Regular cardiac myocyte (primary cell): ENCODE measurements at places on chromosomes 4 and X. TPM values are rescaled to one million over a fixed set of nuclear protein-coding genes. Genes with fewer than 3 reads are reported as not detected.

The MAML3 gene
- 0.58 and 1.7 TPM in 2 replicates for total RNA-seq

The HSPA4L gene
- 15.7 and 21.7 TPM in 2 replicates for total RNA-seq

The AWAT2 gene
- under 0.01 TPM in 1 of 2 replicates, not detected in the other for total RNA-seq

The PLAC8 gene
- 0.28 and 0.38 TPM in 2 replicates for total RNA-seq

The ARSJ gene
- total RNA-seq, result 51.3 and 65.8 TPM in 2 replicates
